ENCODE measurements at places on chromosomes 16 and 17.

DNA sequence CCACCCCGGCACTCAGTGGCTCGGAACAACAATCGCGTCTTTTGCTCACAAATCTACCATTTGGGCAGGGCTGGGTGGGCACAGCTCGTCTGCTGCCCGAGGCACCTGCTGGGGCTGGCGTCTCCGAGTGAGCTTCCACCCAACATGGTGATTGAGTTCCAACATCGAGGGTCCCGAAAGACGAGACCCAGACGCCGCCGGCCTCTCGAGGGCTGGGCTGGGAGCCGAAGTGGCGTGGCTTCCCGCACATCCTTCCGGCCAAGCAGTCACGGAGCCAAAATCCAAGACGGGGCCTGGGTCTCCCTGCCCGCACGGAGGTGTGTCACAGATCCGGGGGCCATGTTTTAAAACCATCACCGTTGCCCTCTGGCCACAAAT, 7.5 kb upstream of the ZFPM1 start:
- no peak for DNase-seq

DNA sequence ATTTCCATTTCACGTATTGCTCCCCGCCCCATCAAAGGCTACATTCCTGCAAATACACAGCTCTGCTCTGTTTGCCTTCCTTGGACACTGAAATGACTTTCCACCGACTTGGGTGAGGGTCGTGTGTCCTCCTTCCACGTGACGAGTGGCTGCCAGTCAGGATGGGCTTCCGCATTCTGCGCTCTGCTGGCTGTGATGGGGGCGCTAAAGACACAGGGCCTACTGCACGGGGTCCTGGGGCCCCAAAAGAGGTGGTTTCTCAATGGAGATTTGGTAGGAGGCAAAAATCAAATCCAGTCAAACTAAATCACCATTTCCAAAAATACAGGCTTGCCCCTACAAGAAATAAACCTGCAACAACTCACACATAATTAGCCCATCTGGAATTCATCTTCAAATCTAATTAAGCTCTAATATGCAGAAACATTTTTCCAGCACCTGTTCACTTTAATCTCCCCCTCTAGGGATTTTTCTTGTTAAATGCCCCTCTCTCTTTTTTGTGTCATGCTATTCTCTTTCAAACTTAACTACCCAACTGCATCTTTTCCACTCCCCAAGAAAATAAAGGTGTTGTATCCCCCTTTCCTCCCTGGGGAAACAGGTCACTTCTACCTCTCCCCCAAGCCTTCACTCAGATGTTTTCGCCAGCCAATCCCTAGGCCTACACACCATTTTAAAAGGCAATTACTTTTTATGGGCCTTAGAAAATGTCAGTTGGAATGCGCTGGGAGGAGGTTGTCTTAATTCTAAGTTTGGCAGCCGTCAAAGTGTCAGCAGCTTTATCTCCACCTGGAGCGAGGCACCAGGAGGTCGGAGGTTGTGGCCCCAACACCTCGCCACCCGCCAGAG, 21.9 kb upstream of the FAAP100 start:
- no peak for DNase-seq

DNA sequence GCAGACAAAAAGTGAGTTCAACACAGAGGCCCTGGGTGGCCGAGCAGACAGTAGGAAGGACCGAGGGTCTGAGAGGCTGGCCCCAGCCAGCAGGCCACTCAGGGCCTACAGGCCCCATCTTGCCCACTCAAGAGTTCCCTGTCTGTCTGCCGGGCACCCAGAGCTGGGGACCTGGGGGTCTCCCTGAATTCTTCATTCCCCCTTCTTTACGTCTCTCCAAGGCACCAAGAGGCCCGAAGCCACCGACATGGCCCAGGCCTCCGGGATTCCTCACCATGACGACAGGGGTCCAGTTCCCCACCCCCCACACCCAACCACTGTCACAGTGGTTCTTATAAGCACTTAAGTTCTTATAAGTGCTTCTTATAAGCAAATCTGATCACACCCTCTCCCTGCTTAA, 49.2 kb downstream of the NOS2 start:
- DNase-seq: no peak

DNA sequence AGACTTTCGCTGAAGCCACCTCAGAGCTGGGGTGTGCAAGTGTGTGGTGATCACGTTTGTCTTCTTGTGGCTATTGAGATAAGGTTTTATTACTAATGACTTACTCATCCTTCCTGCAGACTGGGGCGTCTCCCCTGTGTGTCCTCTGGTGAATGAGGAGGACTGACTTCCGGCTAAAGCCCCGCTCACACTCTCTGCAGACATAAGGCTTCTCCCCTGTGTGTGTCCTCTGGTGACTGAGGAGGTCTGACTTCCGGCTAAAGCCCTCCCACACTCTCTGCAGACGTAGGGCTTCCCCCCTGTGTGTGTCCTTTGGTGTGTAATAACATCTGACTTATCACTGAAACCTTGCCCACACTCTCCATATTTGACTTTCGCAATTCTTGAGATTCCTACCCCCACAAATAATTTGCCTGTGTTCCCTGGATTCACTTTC, 19.4 kb downstream of the PRDM7 start:
- no peak for DNase-seq

DNA sequence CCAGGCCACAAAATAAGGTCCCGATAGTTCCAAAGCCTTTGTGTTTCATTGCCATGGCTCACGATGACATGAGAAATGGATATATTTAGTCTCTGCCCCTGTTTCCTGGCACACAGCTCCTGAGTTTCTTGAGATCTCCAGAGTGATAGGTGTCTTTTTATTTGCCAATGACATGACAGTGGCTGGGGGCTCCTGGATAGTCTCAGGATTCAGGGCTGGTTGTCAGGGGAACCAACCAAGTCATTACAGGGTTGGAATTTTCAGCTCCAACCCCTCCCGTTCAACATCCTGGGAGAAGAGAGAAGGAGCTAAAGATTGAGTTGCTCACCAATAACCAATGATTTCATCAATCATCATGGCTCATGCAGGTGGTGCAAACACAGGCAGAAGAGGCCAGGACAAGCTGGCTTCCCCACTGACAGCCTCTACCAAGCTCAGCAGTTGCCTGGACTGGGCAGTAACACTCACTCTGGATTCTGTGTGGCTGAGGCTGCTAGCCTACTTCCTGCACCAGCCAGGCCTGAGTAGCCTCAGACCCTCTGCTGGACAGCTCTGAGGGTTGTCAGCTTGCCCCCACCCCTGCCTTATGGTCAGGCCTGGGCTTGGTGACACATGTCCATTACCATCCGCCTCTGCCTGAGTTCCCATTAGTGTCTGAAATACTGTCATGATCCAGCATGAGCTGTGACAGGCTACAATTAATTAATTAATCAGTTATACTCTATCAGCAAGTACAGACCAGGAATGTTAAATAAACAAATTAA, 534.4 kb upstream of the CDH5 start:
- DNase-seq: no peak

All from right renal cortex interstitium (tissue), 3 donors.